ENCODE measurements at places on chromosomes 6 and 20.

DNA sequence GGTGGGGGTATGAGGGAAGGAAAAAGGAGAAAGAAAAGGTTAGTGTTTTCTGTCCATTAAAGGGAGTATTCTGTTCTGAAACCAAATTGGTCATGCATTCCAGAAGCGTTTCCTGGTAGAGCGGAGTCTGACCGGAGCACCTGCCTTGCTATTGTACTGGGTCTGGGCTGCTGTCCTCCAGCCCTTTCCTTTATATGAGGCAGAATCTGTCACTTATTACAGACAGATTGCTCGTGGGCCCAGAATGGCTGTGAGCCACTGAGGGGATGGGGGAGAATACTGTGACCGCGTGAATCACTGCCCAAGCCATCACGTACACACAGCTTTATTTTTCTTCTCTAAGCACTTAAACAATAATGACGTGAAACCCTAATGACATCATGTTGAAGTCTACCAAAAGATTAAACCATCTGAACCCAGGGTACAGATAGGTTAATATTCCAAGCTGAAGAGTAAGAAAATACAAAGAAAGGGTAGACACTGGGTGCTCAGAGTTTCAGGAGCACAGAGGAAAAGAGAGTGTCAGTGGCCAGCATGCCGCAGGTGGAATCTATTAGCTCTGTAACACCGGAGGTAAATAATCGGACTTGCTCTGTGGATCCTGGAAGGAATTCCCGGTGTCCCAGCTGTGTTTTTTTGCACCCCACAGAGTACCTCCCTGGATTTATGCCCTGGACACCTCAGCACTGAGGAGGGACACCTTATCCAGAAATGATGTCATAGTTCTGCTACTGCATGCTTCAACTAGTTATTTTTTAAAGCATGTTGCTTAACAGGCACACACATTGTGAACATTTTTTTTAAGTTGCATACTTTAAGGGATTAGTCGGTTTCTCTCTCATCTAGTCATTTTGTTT lies 573.3 kb downstream of the PKHD1 start:
- DNase-seq = no peak

- no peak for DNase-seq
These were observed 1.9 kb upstream of the PTK6 start for GRCh38 chr20:63539092-63539430.

DNA sequence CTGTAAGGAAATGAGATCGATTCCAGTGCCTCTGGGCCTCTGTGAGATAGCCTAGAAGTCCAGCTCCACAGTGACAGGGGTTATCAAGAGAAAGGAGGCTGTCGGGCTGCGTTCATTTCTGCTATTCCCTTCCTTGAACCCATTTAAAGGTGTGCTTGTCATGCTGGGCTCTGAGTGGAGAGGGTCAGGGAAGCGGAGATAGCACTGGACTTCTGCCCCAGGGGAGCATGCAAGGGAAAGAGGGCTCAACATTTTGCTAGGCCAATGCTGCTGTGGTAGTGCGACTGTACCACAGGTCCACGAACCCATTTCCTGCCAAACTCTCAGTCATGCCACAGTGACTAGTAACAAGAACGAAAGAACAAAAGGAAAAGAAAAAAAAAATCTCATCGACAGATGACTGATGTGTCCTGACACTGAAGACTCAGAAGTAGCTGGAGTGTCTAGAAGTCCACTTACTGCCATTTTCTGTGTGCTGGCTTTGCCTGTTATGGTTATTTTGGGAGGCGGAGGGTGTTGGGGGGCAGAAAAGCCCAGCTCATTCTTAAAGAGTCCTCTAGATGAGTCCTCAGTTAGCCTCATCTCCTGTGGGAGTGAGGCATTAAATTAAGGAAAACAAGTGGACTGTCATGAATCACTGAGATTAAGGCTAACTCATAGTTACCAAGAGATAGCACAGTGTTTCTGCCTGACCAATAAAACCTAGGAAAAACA lies 8.1 kb downstream of the NEDD9 start:
- peak; percentile 33 for DNase-seq

DNA sequence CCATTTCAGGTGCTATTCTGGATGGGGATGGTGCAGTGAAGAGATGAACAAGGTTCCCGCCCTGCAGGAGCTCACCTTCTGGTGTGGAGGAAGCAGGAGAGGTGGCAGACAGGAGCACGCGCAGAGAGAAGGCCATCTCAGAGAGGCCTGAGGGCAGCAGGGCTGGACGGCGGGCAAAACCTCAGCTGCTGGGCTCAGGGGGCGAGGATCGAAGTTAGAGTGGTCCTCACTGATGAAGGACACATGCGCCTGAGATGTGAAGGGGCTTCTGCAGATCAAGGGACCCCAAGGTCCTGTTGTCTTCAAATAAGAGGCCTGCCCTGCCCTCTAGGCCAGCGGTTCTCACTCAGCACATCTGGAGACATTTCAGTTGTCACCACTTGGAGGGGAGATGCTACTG lies 198.4 kb upstream of the PMEPA1 start:
- no peak for DNase-seq

DNA sequence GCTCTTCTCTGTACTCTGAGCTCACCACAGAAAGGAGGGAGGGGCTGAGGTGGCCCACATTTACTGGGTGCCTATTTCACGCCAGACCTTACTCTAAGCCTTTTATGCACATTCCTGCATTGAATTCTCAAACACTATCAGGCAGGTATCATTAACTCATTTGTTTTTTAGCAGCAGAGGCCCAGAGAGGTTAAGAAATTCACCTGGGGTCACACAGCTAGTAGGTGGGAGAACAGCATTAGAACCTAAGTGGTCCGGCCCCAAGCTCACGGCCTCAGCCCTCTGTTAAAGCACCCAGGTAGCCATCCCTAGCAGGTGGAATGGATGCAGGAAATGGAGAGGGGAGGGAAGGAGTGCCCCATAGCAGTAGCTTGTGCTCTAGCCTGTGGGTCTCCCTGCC lies 84.5 kb downstream of the GRM4 start:
- DNase-seq = no peak

DNA sequence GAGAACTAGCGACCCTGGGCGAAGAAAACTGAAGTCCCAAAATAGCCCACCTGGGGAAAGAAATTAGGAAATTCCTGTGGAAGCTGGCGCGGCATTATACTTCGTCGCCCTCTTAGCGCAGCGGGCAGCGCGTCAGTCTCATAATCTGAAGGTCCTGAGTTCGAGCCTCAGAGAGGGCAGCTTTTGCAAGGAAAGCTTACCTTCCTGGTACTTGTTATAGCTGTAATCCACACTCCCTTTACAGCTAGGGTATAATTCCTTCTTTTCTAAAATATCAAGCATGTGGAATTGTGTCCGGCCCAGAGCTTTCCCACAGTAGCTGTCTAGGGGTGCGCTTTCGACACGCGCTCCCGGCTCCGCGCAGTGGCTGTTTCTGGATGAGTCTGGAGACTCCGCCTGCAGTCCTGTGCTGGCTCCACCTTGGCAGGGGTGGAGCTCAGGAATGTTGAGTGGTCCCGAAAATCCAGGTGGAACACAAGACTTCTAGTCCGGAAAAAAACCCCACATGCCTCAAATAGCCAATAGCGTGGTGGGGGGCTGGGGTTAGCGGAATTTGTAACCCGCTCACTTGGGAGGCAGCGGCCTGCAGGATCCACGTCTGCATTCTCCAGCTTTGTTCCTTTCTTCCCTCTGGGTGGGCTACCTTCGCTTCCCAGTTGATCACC lies 83.7 kb upstream of the ZNF322 start:
- DNase-seq = no peak

DNA sequence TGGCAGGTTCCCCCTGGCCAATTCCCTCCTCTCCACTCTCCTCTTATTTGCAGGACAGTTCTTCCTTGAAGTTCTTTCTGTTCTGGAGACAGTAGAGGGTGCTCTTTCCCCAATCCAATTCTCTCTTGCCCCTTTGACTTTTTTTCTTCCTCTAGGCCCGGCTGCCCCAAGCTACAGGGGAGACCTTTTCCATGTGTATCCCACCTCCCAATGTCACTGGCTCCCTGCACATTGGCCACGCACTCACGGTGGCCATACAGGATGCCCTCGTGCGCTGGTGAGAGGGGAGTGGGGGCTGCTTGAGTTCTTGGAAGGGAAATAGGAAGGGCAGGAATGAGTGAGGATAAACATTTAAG lies 1.5 kb downstream of the VARS2 start:
- DNase-seq = no peak

GRCh38 chr20:62227977-62228958 lies 8.2 kb upstream of the HRH3 start:
- DNase-seq = no peak

DNA sequence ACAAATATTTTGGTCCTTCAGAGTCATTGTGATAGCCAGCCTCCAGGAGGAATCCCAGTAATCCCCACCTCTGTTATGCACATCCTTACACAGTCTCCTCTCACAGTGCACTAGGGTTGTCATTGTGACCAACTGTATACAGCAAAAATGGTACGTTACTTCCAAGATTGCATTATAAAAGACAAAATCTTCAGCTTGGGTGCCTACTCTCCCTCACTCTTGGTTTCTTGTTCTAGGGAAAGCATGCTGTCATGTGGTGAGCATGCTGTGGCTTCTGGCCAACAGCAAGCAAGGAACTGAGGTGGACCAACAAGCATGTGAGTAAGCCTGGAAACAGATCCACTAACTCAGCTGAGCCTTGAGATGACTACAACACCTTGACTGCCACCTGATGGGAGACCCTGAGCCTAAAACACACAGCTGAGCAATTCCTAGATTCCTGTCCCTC lies 130.1 kb upstream of the DST start:
- DNase-seq = no peak

All from T-cell (primary cell).